ENCODE measurements at places on chromosomes 6 and 20.

DNA sequence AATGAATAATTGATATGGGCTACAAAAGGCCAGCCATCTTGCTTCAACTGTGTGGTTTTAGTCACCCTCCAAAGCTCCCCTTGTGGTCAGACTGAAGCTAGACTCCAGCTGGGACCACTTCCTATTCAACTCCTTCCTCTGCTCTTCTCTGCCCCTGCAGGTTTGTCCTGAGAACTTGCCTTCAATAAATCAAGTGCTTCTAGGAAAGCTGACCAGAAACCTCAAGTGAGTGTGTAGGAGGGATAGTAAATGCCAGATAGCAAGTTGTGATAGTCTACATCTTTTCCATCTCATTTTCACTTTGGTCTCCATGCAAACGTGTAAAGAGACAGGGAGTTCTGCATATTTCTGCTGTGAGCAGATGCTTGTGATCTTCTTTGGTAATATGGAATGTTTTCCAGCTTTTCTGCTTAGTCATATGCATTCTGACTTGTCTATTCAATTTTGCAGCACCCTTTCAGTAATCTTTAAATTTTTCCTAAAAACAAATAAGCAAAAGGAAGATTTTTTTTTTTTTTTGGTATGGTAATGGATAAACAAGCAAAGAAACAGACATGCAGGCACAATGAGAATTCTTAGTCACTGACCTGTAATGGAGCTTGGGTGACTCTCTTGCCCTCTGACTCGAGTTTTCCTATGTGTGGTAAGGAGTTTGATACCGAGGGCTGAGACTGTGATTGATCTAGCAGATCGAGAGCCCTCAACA lies 201.3 kb upstream of the BTBD3 start:
- DNase-seq: peak; percentile 5

DNA sequence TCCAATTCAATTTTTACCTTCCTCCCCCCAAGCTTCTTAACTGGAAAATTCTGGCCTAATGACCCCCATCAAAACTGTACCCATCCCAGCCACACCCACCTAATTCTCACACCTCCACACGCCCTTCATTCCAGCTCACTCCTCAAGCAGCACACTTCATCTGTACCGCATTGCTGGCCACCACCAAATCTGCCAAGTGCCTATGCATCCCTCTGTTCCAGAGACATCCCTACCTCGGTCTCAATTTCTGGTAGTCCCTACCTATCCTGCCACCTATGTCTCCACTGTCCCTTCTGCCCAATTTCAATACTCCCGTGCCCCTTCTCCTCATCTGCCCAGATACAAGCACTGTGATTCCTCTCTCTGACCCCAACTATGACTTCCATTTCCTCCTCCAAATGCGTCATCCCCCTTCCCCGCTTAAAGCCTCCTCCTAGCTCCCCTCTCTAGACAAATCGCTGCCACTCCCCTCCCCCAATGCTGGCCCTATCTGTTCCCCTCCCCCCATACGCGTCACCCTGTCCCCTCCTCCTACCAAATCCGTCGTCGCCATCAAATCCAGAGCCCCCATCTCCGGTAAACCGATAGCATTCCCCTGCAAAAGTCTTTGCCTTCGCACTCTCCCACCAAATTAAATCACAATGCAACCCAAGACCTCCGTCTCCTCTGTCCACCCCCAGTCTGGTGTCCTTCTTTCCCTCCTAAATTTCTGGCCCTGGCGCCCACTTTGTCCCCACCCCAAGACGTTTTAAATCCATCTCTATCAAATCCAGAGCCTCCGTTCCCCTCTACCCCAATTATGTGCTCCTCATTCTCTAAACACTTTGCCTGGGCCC lies 1.2 kb downstream of the MTCH1 start:
- DNase-seq: peak; percentile 39

DNA sequence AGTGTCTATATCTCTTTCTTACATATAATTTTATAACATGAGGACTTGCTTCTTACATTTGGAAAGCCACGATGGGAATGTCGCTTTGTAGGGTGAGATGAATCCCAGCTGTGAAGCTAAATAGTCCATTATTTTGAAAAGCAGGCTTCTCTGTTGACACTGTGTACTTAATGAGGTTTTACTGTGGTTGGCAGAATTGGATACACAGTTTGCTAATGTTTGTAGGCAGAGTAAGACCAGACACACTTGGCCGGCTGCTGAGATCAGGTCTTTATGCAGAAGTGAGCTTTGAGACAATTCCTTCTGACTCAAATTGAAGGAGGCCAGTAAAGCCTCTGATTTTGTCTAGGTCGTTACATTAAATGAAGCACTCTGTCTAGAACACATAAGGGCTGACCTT lies 93.0 kb downstream of the NDUFAF5 start:
- DNase-seq: no peak

- no peak for DNase-seq
Observed at GRCh38 chr6:1208876-1209275, 103.0 kb upstream of the FOXQ1 start.

- DNase-seq: no peak
Observed at GRCh38 chr6:34332251-34333198, 59.9 kb downstream of the NUDT3 start.

DNA sequence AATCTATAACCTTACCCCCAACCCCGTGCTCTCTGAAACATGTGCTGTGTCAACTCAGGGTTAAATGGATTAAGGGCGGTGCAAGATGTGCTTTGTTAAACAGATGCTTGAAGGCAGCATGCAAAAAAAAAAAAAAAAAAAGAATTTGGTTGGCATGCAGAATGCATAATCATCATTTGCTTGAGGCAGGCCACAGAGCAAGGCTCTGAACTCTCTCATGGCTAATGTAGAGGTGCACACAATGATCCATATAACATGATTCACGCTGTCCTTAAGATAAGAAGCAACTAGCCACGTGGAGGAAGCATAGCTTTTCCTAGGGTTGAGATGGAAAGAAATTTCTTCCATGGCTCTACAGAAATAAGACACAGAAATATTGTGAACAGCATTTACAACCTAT lies 27.6 kb upstream of the RPN2 start:
- no peak for DNase-seq

- no peak for DNase-seq
Observed at GRCh38 chr20:47232518-47232917, 124.0 kb downstream of the ZMYND8 start.

DNA sequence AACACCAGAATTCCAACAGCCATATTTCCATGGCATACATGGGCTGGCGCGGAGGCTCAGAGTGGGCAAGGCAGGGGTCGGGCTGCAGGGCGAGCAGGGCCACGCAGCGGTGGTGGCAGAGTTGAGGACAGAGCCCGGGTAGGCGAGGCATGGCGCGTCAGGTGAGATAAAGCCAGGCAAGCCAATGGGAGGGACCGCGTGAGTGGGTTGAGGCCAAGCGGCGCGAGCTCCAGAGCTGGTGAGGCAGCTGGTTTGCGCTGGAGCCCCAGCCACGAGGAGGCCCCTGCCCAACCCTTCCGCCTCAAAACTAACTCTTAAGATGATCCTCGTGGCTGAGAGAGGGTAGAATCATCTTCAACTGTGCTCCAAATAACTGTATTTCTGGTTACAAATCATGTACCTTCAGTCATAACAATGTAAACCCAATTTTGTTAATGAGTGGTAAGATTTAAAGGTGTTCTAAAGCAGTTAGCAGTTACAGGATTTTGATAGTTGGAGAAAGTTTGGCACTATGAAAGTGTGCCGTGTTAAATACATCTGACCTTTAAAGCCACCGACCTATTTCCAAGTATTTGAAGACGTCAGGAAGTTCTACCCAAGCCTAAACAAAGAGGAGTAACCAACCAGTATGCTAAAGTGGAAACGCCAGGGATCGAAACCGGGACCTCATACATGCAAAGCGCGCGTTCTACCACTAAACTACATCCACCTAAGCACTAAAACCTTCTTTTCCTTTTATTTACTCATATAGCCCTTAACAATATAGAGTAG lies 107.9 kb downstream of the GPX5 start:
- no peak for DNase-seq

GRCh38 chr20:7387638-7388193 lies 552.5 kb downstream of the HAO1 start:
- no peak for DNase-seq

GRCh38 chr6:157343732-157344131 lies 20.4 kb upstream of the TMEM242 start:
- no peak for DNase-seq

DNA sequence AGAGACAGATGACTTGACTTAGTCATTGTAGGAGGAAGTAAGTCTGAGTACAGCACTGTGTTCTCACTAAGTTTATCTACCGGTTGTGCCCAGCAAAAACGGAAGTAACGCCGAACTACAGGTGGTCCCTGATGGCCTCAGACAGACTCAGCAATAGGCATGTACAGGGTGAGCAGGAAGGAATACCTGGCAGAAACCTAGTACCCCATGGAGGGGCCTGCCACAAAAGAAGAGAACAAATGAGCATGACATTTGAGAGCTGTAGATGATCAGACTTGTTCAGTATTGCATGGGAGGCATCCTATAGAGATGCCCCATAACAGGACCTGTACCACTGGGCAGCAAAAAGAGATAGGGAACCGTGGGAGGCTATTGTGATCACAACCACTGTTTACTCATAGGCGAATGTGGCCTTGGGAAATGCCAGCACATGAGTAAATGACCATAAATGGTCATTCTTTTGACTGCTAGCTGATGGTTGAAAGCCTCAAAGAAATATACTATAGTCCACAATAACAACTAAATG lies 106.4 kb upstream of the TAB2 start:
- DNase-seq: no peak

- DNase-seq: no peak
Observed at GRCh38 chr20:3812259-3812681, 8.1 kb upstream of the AP5S1 start.

GRCh38 chr6:45483501-45483900 lies 105.8 kb upstream of the SUPT3H start:
- DNase-seq: no peak

DNA sequence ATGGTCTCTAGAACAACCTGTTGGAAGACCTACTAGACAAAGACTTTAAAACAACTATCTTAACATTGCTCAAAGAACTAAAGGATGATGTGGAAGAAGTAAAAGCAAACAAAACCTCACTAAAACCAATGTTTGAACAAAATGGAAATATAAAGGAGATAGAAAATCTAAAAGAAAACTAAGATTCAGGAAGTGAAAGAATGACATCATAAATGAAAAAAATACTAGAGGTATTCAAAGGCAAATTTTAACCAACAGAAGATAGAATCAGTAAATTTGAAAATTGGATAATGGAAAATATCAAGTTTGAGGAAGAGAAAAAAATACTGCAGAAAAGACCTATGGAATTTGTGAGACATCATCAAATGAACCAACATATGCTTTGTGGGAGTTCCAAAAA lies 914.1 kb upstream of the GJE1 start:
- DNase-seq: no peak

DNA sequence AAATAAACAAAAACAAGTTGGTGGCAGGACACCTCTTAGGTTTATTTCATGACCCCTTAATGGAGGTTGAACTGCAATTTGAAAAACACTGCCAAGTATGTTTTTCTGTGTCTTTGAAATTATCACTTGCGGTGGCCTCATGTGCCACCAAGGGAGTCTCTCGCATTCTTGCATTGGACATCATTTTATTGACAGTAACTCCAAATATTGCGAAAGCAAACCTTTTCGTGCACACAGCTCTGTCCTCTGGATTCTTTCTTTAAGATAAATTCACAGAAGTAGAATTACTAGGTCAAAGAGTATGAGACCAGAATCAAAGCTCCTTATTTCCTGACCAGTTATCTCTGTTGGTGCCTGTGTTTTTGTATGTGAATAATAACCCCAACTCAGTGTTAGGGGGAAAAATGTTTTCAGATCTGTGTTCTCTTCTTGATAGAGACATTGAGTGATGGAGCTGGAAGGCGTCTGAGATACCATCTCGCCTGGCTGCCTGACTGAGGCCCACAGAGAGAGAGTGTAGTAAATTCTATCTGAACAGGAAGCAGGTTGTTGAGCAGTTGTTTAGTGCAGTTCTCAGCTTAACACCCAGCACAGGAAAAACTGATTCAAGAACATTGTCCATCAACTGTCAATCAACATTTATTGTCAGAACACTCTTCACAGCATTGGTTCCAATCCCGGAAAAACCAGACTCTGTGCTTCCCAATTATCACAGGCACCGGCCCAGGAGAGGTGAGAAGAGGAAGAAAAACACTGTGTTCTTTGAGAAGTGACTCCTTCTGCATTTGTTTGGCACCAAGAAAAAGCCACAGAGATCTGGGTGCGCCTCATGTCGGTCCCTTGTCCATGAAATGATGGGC lies 2.2 kb upstream of the CCDC167 start:
- DNase-seq: no peak

DNA sequence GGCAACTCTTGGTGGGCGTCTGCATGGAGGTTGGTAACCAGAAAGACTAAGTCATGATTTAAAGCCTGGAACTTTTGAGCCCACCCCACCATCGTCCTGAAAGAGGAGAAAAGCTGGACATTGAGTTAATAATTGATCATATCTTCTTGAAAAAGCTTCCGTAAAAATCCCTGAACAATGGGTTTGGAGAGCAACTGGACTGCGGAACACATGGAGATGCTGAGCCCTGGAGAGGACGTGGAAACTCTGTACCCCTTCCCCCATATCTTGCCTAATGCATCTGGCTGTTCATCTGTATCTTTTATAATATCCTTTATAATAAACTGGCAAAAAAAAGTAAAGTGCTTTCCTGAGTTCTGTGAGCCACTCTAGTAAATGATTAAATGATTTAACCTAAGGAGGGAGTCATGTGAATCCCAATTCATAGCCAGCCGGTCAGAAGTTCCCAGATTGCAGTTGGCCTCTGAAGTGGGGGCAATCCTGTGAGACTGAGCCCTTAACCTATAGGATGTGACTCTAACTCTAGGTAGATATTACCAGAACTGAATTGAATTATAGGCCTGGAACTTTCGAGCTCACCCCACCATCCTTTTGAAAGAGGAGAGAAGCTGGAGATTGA lies 26.5 kb upstream of the LGSN start:
- no peak for DNase-seq

GRCh38 chr6:90131614-90132423 lies 164.8 kb downstream of the BACH2 start:
- DNase-seq: no peak

GRCh38 chr6:8446391-8446790 lies 11.0 kb upstream of the SLC35B3 start:
- no peak for DNase-seq

DNA sequence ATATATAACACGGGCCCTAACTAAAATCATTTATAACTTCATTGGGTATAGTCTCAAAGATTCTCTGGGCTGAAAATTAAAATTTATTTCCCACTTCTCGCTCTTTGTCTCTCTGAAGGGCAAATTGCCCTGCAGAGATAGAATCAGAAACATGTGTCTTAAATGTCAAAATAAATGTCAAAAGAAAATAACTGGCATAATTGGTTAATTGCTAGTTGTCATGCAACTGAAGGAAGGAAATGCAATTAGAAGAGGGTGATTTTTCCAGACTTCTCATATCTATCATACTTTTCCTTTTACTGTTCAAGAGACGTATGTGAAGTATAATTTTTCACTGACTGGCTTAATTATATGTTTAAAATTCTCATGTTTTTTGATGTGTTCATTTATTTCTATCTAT lies 80.3 kb upstream of the HMGCLL1 start:
- DNase-seq: no peak
